Activated CD4-positive, alpha-beta T cell treated with anti-CD3 and anti-CD28 coated beads, Interleukin-2, amount 50 U/mL, for 48 hours (primary cell): ENCODE measurements at places on chromosomes 1 and 21.

DNA sequence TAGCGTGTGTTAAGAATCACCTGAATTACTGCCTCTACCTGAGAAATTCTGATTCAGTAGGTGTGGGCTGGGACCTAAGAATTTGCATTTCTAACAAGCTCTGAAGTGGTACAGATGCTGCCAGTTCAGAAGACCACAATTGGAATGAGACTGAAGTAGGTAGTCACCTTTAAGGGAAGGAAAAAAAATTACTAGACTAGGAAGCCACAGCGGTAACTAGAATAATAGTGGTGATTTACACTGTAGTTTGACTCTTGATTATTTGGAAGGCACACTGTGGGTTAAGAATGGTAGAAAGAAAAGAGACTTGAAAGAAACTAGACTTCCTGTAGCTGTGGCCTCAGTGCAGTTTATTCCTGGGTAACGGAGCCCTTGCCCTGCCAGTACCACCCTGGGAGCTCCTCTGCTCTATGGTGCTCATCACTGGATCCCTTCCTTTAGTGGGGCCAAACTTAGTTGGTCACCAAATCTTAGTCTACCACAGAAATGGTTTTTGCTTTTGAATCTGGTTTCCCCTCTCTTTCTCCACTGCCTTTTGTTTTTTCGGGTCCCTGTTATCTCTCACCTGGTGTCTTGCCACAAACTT lies 43.6 kb downstream of the ARID1A start:
- DNase-seq: no peak

DNA sequence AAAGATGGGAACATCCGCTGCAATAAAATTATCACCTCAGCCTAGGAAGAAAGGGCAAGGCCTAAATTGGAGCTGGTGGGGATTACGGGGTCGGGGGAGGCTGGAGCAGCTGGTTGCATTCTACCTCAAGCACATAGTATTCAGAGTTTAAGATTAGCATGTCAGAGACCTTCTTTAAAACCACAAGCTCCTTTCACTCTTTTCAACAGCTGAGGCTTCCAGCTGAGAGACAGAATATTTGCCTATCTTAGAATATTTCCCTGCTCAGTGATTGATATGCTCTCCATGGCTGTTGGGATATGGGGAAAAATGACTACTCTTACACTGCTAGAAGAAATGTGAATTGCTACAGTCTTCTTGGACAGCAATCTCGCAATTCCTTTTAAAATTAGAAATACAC lies 248.6 kb downstream of the TBX15 start:
- no peak for DNase-seq

DNA sequence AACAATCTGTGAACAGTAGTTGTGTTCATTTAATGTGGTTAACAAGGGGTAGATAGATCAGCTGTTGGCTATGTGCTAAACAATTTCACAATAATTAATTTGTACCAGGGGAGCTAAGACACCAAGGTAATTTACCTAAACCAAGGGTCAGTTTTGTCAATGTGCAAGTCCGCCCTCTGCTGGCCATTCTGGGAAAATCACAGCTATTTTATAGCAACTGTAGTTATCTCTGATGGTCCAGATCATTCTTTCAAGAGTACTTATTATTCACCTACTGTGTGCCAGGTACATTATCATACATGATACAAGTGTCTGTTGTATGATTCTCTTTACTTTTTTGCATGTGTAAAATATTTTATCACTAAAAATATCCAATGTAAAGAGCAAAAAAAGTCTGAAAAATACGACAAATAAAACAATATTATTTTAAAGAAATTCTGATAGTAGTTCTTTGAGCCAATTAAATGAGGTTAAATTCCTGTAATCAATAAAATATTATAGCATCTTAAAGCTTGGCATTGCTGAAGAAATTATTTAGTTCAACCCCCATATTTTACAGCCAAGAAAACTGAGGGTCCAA lies 312.3 kb upstream of the FAM78B start:
- peak; percentile 67 for DNase-seq

GRCh38 chr1:178192686-178193085 lies 98.8 kb downstream of the RASAL2 start:
- no peak for DNase-seq

GRCh38 chr1:224791362-224791941 lies 138.0 kb upstream of the DNAH14 start:
- DNase-seq: no peak

DNA sequence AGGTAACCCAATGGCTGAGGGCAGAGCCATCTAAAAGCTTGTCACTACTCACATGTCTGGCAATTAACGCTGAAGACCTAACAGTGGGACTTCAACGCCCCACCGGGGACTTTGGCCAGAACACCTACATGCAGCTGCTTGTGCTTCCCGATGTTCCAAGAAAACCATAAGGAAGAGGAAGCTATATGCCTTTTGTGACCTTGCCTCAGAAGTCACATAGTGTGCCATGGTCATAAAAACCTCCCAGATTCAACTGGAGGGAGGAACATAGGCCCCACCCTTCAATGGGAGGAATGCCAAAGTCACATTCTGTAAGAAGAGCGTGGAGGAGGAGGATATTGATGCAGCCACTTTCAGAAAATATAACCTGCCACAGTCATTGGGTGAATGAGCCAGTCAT lies 147.8 kb upstream of the MAGI3 start:
- no peak for DNase-seq

DNA sequence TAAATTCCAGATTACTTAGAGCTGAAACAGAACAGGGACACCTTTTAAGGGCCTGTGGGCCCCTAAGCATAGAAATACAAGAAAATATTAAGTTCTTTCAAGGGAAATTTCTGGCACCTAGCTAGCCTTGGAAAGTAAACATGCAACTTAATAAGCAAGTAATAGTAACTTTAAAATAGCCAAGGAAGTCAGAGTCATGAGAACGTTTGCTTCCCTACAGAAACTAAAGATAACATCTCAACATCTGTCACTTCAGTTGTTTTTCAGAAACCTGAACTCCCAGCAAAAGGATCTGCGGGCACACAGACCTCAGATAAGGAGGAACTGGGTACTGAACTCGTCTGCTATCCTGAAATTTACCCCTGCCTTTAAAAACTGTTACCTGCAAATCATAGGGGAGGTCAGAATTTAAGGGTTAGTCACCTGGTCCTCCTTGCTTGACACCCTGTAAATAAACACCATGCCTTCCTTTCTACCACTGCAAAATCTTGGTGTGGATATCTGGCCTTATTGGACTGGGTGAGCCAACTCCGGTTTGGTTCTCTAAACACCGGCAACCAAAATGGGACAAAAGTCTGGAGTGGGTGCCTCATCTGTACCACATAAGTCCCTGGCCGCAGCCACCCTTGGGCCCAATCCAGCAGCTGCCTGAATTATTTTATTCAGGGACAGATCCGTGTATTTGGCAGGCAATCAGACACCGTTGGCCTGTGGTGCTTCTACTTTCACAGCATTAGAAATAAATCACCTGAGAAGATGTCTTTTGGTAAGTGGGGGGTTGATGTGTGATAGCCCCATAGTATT lies 27.9 kb downstream of the NRDC start:
- DNase-seq: no peak

DNA sequence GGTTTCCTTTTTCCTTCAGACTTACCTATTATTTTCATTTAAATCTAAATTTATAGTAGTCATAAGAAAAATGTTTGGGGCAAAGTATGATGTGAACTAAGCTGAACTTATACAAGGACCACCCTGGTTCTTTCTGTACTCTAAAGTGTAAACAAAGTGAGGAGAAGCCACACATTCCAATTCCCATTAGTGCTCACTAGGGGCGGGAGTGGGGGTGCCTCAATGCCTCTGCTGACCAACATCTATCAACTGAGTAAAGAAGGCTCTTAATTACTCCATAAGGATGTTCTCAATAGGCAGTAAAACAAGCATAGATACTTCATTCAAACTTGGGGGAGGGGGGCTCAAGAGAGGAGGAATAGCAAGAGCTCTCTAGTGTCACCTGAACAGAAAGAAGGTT lies 151.7 kb downstream of the CDC42BPA start:
- DNase-seq: no peak

- DNase-seq: no peak
Measured at GRCh38 chr21:45279446-45280177, 8.1 kb downstream of the POFUT2 start.

- peak; percentile 82 for DNase-seq
Measured at GRCh38 chr1:101238031-101238628, 1.3 kb downstream of the S1PR1 start.
